ENCODE measurements at places on chromosomes 1 and 21.

DNA sequence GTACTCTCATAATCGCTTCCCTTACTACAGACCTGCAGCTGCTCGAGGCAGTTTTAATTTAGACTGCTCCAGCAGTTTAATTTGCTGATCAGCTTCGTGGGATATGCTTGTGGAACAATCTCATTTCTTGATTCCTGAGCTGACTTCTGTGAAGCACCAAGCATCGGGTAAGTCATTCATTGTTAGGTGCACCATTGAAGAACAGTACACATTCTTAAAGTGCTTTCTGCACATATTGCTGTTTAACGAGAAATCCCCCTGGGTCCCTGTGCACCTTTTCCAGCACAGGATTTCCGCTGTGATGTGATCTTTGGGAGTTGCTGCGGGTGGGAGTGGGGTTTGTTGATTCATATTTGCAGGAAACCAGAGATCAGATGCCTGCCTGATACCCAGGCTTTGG is 9.1 kb downstream of the GALNT2 start:
- no peak for DNase-seq

DNA sequence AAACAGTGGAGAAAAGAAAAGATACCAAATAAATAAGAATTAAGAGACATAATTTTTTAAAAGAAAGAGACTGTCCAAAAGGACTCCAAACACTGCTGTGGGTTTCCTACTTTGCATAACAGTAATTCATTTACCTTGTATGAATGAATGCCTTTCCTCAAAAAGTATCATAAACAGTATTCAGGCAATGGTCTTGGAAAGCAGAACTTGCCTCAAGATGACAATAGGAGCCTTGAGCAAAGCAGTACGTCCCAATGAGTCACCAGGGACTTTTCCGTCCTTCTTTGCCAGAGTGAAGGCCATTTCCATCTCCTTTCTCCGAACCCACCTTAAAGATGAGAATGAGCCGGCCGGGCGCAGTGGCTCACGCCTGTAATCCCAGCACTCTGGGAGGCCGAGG is 186.4 kb downstream of the ZBTB18 start:
- DNase-seq = no peak

DNA sequence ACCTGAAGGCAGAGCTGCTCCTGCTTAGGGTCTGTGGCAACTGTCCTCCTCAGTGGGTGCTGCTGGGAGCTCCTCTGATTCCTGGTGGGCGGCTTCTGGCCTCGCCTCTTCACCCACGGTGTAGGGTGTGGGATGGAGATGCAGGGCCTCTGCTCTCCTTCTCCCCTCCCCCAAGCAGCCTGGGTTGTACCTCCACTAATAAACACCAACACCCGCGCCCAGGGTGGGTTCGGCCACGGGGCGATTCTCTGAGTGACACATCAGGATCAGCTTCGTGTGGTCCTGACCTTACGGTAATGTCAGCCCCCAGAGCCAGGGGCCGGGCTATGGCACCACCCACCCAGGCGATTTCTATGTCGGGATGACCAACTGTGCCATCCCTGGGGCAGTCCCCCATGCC is 23.7 kb downstream of the KRTAP10-1 start:
- DNase-seq = no peak

- no peak for DNase-seq
Observed at GRCh38 chr21:33688353-33688752, 46.1 kb downstream of the ITSN1 start.

DNA sequence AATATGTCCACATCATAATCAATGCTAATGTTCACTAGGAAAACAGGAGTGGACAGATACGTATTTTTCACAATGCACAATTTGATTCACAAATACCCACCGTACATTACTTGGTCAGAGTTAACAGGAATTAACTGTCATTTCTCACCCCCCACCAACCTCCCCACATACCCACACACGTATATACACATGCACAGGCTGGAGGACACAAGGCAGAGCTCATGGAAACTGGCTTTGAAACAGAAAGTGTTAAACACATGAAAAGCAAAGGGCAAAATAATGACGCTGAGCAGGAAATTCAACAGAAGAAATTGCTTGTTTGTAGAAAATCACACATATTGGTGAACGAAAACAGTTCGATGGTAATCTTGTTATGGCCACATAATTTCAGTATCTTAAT is 188.4 kb upstream of the DMRTA2 start:
- no peak for DNase-seq

DNA sequence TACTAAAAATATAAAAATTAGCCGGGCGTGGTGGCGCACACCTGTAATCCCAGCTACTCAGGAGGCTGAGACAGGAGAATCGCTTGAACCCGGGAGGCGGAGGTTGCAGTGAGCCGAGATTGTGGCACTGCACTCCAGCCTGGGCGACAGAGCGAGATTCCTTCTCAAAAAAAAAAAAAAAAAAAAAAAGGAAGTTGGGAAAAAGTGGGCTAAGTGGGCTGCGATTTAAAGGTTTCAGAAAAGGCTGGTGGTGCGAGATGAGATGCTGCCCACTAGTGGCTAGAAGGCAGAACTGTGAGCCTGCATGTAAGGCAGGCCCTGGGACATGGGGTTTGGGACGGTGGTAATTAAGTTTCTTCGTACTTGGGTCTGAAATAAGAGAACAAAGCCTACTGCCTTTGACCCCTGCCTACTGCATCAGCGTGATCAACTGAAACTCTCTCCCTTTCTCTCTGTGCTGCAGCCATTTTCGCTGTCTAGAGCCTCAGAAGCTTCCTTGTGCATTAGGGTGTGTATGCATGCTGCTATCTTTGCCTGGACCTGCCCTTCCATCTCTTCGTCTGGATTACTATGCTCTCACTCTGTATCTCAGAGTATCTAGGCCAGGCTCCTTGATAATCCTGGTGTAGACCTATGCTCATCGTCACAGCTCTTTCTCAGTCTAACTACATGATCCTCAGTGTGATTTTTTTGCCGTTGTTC is 12.4 kb downstream of the FMOD start:
- peak; percentile 65 for DNase-seq

Data from A549 (cell line).